HepG2 (cell line): ENCODE measurements at places on chromosomes 2 and 18. TPM values are rescaled to one million over a fixed set of nuclear protein-coding genes. Genes with fewer than 3 reads are reported as not detected.

The MGAT4A gene
- total RNA-seq, result 90.9 and 97.6 TPM in 2 replicates

The LIPG gene
- 4.9 and 10.8 TPM in 2 replicates for total RNA-seq

The PRR30 gene
- not detected in 2 replicates for total RNA-seq

The ANKRD53 gene
- total RNA-seq, result not detected in 2 replicates

The ACTG2 gene
- total RNA-seq, result 0.13 and 0.14 TPM in 2 replicates

The HNMT gene
- 309 and 372 TPM in 2 replicates for total RNA-seq

The RNF152 gene
- not detected in 2 replicates for total RNA-seq

The GPAT2 gene
- total RNA-seq, result not detected in 2 replicates

GRCh38 chr2:233161730-233162129 is 89.7 kb upstream of the ATG16L1 start:
- DNase-seq, result no peak

DNA sequence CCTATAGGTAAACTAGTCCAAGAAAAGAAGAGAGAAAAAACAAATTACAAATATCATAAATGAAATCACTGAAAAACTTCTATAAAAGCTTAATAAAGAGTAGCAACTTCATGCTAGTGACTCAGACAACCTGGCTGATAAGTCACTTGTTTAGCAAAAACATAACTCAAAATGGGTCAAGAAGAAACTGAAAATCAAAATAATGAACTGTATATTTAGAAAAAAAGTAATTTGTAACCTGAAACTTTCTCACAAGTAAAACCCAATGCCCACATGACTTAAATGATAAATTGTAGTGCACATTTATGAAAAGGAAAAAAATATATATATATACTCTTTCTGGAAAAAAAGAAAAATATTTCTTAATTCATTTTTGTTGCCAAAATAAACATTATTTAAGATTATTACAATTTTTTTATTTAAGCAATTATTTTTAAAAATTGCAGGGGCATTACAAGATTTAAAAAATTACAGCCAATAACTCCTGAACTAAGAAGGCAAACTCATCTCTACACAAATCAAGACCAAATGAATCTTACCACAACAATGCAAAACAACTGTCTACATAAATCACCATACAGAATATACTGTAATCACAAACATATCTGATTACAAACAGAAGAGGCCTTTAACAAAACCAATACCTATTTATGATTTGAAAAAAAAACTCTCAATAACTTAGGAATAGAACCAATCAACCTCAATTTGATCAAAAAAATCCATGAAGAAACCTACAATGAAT is 406.3 kb downstream of the CDH7 start:
- DNase-seq, result no peak

DNA sequence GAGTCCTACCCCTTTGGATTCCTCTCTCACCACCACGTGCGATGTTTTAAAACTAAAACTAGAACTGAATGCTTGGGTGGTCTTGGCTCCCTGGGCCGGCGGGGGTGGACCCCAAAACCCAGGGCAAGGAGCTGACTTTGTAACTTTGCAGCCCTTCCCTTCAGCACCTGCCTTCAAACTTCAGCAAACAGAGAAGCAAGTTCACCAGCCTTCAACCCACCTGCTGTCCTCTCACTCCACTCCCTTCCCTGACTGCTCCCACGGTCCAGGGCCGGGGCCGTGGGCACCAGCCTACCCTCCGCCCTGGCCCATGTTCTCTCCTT is 54.5 kb downstream of the COL6A3 start:
- no peak for DNase-seq

DNA sequence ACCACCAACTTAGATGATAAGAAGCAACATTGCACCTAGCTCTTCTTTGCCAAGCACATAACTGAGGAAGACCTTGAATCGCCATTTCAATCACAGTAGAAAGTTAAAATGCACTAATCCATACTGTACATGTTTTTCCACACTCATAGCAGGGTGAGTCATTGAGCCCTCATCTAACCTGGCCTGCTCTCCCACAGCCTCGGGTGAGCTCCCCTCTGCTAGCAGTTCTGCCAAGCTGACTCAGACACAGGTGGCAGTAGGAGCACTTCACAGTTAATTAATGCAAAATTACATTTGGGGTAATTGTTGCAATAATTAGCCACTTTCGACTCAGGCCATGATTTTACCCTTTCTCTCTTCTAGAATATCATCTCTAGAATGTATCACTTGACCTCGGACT is 1632.8 kb upstream of the CELF4 start:
- DNase-seq, result no peak

DNA sequence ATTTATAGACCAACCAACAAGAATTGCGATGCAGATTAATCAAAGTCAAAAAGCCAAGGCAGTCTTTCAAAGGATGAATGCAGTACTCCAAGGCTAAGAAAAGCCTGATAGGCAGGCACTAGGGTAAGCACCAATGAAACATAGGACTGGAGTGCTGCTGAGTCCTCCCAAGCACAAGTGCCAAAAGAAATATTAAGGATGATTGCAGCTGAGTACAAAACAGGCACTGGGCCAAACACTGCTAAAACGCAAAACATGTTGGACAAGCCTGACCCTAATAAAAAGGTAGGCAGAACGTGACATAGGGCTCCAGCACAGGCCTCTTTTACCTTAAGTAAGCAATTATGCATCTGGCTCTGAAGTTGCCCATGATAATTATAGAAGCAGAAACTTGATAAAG is 160.1 kb upstream of the LRP1B start:
- DNase-seq, result no peak

- DNase-seq, result no peak
Measured at GRCh38 chr2:236402033-236402790, 138.0 kb upstream of the ASB18 start.

DNA sequence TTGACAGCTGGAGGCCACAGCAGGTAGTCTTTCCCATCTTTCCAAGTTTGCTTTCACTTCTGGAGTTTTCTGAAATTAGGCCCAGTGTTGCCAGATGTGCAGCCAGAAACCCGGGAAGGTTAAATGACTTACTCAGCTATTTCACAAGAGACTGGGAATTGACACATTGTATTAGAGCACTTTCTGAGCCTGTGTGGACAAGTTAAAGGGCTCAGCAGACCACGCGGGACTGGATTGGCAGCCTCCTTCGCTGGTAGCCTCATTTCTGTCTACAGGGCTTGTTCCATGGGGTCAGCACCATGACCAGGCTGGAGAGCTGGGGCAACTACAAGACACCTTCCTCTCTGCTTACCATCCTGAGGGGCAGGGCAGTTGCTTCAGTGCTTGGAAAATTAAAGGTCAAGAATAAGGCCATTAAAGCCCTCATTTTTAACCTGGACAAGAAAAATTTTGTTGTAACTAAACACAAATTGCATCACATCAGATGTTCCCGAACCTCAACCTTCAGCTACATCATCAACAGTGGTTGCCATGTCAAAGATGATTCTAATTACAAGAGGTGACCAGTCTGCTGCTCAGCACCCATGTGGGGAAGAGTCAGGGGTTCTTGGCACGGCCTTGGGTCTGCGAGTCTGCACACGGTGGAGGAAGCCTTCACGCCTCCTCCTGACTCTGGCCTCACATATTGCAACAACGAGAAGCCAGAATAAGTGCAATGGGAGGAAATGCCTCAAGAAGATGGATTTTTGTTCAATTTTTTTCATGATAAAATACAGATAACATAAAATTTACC is 279.5 kb upstream of the RAB6C start:
- no peak for DNase-seq

DNA sequence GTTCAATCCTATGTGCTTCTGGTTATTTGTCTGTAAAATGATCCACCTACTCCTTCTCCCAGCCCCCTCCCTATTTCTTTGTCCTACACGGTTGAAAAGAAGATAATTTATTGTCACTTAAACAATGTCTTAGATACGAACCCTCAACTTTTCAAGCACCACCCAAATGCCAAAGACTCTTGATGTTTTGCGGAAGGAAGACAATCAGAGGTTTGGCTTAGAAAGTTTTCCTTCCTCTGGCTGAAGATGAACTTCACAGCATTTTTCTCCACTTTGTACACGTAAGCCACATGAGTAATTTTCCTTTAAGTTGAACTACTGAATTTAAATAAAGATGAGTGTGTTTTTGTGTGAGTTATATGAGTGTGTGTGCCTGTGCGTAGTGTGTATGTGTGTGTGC is 25.5 kb upstream of the SLC8A1 start:
- no peak for DNase-seq

DNA sequence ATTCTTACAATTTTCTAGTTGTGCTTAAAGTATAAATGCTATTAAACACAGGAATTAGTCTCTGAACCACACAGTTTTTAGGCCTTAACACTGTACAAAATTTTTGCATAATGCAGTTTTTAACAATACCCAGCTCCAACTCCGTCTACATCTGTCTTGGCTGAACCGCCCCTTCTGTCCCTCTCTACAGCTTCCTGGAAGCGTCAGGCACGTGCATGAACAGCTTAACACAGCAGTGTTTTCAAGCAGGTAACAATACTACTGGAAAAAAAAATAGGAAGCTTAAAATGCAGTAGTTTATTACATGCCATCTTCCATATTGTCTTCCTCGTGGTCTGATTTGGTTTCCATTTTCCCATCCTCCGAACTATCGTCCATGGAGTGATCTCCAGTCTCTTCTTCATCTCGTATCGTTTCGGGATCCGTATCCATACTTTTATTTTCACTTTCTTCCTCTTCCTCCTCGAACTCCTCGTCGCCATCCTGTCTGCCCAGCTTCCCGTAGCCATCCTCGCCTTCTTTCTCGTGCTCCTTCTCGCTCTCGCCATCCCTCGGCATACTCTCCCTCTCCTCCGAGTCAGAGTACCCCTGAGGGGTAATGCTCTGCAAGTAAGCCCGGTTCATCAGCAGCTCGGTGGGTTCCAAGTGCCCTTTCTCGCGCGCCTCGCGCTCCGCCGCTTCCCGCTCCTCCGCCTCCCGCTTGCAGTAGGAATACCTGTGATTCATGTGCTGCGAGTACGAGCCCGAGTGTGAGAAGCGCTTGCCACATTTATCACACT is 130.6 kb downstream of the ZEB2 start:
- DNase-seq, result no peak

- DNase-seq, result no peak
Measured at GRCh38 chr2:225998116-225998515, 598.6 kb downstream of the NYAP2 start.

- DNase-seq, result peak; percentile 83
Measured at GRCh38 chr2:162297925-162298552, 20.4 kb downstream of the IFIH1 start.

GRCh38 chr2:101197215-101197745 is 46.1 kb upstream of the TBC1D8 start:
- peak; percentile 42 for DNase-seq

- DNase-seq, result no peak
Measured at GRCh38 chr2:200314976-200315567, 8.6 kb downstream of the SPATS2L start.

DNA sequence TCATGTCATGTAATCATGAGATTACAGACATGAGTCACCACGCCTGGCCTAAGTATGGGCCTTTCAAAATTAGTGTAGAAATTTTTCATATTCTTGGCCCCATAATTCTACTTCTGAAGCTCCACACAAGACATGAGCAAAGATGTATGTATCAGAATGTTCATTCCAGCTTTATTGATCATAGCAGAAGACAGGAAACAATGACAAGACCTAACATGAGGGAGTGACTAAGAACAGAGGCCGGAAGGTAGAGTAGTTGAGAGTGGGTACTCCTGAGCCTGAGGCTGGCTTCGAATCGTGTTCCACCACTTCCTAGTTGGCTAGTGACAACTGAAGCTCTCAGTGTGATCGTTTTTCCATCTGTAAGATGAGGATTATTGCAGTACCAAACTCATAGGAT is 89.3 kb downstream of the ARMC9 start:
- no peak for DNase-seq

GRCh38 chr2:237939251-237939650 is 27.6 kb upstream of the UBE2F start:
- no peak for DNase-seq

DNA sequence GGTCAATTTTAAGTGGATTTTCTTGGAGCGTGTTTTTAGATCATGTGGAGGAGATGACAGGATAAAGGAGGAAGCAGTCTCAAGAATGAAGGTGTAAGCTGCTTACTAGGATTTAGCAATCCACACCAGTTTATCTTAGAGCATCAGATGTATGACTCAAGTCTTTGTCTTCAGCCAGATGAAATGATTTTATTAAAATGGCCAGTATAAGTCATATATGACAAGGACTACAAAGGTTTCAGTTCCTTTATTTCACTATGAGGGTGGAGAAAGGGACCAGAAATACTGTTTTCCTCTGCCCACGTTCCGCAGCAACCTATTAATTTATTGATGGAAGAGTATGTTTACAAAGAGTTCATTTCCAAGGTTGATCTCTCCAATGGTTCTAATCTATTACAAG is 970.5 kb upstream of the SLC39A10 start:
- no peak for DNase-seq
